Pancreas (tissue), 10 donors: ENCODE measurements at places on chromosomes 7 and 10.
A peak's percentile ranks its signal among the peaks of the same experiment; 100 is the strongest.

GRCh38 chr7:47253650-47254080 lies 328.2 kb downstream of the TNS3 start:
- peak; percentile 39 for DNase-seq

GRCh38 chr10:119253433-119254174 lies 46.2 kb downstream of the GRK5 start:
- DNase-seq, result no peak

- DNase-seq, result no peak
These were observed 62.0 kb downstream of the MYOF start for GRCh38 chr10:93420091-93420490.

- DNase-seq, result no peak
These were observed 108.4 kb downstream of the HIPK2 start for GRCh38 chr7:139669106-139670061.

GRCh38 chr7:50262916-50263690 lies 41.4 kb upstream of the IKZF1 start:
- DNase-seq, result no peak

- DNase-seq, result no peak
These were observed 257.1 kb upstream of the KIAA1217 start for GRCh38 chr10:23951841-23952240.

- DNase-seq, result no peak
These were observed 96.5 kb upstream of the NPS start for GRCh38 chr10:127452568-127452967.

GRCh38 chr7:9575716-9576115 lies 1142.3 kb downstream of the NXPH1 start:
- no peak for DNase-seq

- DNase-seq, result no peak
These were observed 24.1 kb downstream of the PDSS1 start for GRCh38 chr10:26721561-26721960.

DNA sequence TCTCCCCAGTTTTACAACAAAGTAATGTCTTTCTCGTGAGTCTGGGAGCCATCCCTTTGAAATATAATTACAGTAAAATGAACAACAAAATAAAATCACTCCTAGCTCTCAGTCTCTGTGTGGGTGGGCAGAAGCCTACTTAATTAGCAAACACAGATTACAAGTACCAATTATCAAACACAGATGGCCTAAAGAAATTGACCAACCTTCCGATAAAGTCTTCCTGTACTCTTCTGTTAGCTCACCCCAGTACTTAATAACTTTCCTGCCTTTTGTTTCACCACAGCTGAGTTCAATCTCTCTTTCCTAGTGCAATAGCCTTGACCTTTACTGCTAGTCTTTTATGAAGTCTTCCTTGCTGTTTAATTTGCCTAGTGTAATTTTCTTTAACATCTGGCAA lies 719.2 kb upstream of the MBL2 start:
- no peak for DNase-seq

GRCh38 chr7:100674411-100675104 lies 1.0 kb downstream of the GNB2 start:
- no peak for DNase-seq

DNA sequence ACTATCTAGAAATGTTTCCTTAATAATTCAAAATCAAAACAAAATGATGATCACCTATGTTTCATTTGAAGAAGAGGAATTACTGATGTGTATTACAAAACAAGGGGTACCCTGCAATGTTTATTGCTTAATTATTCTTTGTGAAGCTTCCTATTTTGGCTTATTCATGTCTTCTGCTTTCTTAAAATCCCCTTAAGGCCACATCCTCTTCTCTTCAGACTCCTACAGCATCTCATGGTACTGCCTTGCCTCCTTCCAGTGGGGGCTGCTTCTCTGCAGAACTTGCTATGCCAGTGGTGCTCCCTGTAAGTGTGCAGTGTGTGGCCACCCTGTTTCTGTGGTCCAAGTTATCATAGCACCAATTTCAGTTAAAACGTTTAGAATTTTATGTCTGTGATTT lies 35.0 kb downstream of the CCDC146 start:
- DNase-seq, result no peak

DNA sequence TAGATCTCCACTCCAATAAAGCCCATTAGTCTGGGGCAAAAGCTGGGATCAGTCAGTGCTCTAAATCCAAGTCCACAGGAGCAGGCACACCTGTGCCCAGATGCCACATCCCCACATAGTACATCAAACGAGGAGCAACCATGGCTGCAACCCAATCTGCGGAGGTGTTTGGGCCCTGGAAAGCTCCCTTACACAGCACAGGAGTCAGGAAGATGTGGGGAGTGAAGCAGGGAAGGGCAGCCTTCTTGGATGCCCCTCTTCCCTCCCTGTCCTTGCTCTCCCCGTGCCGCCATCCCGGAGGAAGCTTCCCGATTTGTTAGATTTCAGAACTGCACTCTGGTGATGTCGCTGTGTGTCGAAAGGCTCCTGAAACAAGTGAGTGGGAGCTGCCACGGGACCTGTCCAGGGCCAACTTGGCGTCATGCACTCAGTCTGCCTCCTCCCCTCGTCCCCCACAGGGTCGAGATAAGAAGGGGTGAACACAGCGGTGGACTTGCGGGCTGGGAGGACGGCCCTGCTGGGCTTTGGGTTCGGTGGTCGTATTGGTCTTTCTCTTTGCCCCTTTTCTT lies 230.6 kb upstream of the GRB10 start:
- DNase-seq, result no peak

DNA sequence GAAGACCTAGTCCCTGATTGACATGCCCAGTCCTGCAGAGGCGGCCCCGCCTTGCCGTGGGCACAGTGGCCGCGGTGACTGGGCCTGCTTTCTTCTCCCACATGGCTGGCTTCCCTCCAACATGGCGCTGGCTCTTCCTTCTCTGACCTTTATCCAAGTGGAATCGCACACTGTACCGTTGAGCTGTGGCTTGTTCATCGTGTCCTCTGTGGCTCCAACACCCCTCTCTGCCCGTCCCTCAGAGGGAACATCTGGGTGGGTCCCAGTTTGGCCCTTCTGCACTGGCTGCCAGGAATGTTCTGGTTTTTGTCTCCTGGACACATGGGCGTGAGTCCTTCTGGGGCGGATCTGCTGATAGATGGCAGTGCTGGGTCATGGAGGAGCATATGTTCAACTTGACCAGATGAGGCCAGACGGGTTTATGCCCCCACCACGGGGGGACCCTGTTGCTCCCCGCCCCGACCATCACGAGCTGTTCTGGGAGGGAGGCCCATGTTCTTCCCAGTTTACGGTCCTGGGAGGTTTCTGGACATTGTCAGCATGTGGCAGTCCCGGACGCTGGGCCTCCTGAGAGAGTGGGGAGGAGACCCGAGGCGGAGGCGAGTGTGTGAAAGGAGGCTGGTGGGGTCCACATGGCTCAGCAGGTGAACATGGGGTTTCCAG lies 63.5 kb downstream of the LHPP start:
- DNase-seq, result no peak

GRCh38 chr7:86558680-86559501 lies 84.8 kb upstream of the GRM3 start:
- no peak for DNase-seq

GRCh38 chr7:133829336-133829897 lies 297.7 kb upstream of the LRGUK start:
- no peak for DNase-seq

- DNase-seq, result no peak
These were observed 20.7 kb downstream of the AHCYL2 start for GRCh38 chr7:129245533-129245932.

GRCh38 chr10:128922619-128923196 lies 544.3 kb upstream of the MGMT start:
- DNase-seq, result no peak

GRCh38 chr7:132131196-132131595 lies 445.1 kb downstream of the PLXNA4 start:
- DNase-seq, result no peak

GRCh38 chr7:84490661-84491060 lies 296.1 kb upstream of the SEMA3A start:
- DNase-seq, result no peak

DNA sequence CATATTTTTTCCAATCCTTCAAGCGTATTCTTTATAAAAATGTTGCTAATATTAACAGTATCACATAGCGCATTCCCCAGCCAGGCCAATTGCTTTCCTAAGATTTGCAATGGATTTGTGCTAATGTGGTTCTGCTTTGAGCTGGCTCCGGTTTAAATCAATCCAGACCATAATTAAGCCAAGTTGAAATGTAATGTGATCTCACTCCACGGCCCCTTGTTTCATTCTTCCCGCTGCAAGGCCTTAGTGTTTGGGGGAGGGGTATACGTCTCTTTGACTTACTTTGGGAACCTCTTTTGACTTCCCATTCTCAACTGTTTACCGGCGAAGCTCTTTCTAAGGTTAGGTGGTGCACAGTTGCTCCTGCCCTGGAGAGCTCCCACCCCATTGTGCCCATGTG lies 86.4 kb downstream of the PRPF18 start:
- no peak for DNase-seq

DNA sequence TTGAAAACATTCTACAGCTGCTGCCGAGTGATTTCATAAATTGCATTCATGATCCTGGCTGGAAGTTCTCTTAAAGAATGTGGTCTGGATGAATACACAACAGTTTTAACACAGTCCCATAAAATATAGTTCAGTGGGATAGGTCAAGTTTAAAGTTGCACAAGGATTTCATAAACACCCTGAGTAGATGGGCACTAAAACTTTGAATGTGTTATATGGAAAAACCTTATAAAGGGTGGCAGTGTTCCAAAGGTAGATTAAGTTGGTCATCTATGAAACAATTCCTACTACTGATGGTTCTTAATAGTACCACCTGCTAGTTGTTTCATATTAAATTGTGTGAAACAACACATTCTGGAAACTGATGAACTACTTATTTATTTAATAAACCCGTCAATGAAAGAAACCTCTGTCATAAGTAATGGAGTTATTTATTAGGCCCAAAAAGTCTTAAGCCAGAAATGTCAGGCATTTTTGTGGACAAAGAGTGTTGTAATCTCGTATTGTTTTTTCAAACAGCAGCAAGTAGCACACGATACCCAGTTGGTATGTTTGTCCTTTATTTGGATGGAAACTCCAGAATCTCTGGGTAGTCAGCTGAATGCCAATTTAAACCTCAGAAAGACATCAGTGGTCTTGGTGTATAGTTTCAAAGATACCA lies 14.3 kb upstream of the RPA3 start:
- DNase-seq, result no peak

GRCh38 chr10:130729876-130730275 lies 581.6 kb downstream of the TCERG1L start:
- no peak for DNase-seq

DNA sequence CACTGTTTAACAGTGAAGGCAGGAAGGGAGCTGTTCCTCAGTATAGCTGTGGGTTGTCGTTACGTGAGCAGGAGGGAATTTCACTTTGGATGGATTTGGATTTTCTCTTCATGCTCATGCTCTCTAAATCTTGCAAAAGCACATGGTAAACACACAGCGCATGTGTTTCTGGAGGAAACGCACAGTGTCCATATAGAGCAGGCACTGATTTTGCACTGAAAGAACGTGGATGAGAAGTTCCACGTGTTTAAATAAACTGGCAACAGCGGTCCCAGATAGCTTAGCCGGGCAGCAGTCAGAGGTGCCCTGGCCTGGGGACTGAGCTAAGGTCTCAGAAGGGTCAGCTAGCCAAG lies 188.6 kb downstream of the MGMT start:
- DNase-seq, result no peak

- no peak for DNase-seq
These were observed 35.8 kb downstream of the AIFM2 start for GRCh38 chr10:70096705-70097420.

DNA sequence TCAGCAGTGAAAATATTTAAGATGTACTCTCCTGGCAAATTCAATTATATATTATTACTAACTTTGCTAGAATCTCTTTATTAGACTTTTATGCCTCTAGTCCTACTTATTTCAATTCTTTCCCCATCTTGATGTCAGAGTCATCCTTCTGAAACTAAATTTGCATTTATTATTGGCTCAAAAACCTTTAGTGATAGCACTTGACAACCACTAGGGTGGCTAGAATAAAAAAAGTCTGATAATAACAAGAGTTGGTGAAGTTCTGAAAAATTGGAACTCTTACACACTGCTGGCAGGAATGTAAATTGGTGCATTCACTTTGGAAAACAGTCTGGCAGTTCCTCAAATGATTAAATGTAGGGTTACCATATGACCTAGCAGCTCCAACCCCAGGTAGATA lies 73.8 kb downstream of the LSMEM1 start:
- DNase-seq, result no peak

DNA sequence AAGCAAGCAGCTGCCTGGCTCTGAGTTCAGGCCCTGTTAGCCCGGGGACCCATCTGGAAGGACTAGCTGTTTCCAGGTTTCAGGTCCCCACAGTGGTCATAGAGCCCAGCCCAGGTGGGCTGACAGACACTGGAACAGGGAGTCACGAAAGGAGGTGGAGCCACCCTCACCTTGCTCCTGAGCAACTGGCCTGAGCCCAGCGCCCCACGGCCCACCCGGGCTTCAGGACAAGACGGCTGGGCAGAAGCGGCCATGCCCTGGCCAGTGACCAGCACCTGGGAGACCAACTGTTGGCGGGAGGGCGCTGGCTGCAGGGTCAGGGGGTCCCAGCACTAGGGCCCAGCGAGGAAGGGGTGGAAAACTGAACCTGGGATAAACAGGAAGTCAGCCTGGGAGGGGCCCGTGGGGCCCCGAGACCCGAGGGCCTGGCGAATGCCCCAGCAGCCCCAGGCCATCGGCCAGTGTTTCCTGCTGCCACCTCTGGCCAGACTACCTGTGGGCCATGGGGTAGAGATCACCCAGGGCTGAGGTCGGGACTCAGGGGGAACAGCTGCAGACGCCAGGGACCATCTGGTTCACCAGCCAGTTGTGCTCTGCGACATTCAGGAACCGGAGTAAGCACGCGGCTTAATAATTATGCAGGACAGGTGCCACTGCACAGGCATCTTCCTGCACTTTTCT lies 282.1 kb upstream of the PPP2R2D start:
- no peak for DNase-seq

GRCh38 chr7:66043681-66044497 lies 31.7 kb upstream of the ASL start:
- DNase-seq, result peak; percentile 93

GRCh38 chr7:159147246-159147645 lies 2.6 kb upstream of the VIPR2 start:
- no peak for DNase-seq

DNA sequence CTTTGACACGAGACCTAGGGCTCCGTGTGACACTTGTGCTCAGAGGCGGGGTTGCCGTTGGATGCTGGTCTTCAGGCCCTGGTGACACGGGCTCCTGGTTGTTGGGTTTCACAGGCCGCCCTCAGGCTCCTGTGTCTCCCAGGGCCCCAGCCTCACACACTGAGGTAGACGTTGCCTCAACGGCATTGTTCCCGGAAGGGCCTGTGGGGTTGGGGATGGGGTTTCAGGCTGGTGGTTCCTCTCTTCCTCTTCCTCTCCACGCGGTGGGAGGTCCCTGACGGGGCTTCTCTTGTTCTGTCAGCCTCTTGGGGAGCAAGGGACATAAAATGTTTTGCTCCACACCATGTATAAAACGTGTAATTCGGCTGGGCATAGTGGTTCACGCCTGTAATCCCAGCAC lies 125.1 kb downstream of the TRRAP start:
- DNase-seq, result no peak

DNA sequence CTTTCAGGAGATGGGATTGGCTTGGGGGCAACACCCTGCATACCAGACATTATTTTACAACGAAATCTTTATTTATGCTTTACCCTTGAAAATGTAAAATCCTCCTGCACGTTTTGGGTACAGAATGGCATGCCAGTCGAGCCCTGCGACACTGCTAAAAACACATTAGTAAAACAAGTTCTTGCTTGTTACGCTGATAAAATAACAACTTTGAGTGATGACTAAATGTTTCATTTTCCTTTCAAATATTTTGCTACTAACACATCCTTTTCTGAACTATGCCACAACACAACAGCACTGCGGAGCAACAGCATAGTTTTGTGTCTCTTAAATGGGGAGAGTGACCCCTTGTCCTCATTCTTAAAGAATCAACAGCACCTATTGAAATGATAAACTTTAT lies 76.0 kb upstream of the SEMA3D start:
- no peak for DNase-seq
